ENCODE measurements at places on chromosomes 5 and 9.

DNA sequence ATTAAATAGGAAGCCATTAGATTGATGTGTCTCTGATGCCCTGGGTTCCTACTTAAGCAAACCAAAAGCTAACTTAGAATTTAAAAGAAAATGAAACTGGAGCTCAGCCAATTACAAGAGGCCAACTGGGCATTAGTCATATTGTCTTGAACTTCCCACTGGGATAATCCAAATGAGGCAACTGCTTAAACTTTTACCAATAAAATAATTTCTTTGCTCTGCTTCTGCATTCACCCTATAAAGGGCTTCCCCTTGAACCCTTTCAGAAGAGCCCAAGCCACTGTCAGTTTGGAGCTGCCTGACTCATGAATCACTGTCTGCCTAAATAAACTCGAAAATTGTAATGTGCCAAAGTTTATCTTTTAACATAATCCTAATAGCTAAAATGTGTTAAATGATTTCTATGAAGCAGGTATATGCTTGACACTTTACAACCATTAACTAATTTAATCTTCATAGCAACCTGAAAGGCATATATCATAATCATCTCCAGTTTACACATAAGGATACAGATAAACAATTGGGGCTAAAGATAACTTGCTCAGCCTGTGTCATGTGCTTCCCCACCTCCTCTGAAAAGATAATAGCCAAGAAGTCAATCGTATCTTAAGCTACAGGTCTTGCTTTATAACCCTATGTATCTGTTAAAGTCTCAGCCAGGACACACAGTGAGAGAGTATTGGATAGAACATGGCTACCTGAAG lies 11.5 kb downstream of the GPR150 start:
- DNase-seq, result peak; percentile 74

- peak; percentile 85 for DNase-seq
Measured at GRCh38 chr9:131707733-131708157, 32.1 kb downstream of the RAPGEF1 start.

DNA sequence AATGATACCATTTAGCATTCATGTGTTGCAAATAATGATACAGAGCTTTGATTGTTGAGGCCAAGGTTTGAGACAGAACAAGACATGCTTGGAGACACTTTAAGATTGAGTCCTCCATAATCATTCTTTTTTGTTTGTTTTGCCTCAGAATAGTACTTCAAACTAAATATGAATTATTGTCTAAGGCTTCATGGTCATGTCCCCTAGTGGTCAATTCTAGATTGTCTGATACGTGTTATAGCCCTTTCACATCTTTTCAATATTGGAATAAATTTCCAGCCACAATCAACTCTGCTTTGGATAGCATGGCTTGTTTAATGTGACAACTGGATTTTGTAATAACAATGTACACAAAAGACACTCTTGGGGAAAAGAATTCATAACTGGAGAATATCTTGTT lies 64.2 kb downstream of the PRLR start:
- no peak for DNase-seq

- no peak for DNase-seq
Measured at GRCh38 chr5:56567278-56567677, 248.1 kb upstream of the MAP3K1 start.

- DNase-seq, result no peak
Measured at GRCh38 chr9:118963674-118964073, 405.6 kb downstream of the BRINP1 start.

DNA sequence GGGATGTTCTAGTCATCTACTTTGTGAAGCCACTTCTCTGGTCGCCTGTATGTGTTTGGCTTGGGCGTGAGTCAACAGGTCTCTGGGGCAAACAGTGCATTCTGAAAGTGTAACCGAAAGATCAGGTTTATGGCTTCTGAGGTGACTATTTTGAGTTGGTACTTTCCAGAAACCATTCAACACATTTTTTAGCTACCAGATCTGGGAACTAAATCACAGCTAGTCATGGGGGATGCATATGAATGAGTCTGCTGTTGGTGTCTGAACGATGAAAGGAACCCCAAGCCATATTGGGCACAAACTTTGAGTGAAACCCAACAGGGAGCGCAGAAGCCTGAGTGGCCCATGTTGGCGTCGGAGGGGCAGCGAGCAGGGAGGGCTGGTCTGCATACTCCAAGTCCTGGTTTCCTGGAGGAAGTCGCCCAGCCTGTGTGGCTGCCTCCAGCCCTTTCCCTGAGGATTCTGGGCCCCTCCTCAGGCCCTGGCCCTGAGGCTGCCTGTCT lies 35.3 kb downstream of the UBE2QL1 start:
- no peak for DNase-seq

- DNase-seq, result peak; percentile 8
Measured at GRCh38 chr9:90432951-90433350, 209.7 kb downstream of the DIRAS2 start.

DNA sequence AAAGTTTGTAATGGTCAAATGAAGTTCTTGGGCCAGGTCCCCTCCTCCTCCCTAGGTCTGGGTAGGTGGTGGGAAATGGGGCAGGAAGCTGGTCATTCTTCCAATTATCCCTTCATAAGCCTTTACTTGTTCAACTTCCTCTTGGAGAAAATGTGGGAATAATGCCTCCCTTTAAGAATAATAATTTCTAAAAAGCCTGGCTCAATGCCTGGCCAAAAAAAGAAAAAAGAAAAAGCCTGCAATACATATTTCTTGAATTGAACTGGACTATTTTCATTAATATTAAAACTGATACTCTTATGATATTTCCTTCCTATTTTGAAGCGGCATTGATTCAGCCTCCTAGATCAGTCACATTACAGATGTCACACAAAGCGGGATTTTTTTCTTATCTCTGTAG lies 600.9 kb downstream of the CCDC171 start:
- DNase-seq, result no peak

GRCh38 chr9:5435912-5436311 lies 1.8 kb downstream of the PLGRKT start:
- no peak for DNase-seq

DNA sequence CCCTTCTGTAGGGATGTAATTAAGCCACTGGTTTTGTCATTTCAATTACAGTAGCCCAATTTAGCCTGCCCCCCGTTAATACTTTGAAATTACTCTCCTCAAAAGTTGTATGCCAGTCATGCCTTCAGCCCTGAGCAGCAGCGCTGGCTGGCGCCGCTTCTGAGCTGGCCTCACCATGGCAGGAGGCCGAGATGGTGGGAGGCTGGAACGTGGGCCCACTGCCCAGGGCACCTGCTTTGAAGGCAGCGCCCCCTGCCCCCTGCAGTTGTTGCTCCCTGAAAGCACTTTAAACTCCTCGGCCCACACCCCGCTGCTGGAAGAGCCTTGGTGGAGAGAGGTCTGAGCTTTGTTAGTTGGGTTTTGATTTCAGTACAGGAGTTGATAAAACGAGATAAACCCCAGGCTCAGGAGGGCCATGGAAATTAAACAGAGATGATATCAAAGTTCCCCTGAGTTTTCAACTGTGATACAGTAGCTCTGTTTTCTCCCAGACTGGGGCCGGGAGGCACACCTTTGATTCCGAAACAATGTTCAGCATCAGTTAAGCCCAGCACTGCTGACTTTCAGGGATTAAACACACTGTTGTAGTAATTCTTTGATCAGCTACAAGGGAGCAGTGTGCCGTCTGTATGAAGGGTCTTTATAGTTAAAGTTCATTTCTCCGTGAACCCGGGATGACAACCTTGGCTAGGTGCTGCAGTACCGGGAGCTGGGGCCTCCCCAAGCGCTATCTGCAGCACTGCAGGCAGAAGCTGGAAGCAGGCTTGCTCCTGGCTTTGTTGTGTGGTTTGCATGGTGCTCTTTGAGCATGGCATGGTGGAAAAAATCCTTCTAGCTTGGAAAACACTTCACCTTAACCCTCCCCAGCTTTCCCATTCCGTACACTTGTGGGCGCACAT lies 9.5 kb downstream of the MVB12B start:
- no peak for DNase-seq

DNA sequence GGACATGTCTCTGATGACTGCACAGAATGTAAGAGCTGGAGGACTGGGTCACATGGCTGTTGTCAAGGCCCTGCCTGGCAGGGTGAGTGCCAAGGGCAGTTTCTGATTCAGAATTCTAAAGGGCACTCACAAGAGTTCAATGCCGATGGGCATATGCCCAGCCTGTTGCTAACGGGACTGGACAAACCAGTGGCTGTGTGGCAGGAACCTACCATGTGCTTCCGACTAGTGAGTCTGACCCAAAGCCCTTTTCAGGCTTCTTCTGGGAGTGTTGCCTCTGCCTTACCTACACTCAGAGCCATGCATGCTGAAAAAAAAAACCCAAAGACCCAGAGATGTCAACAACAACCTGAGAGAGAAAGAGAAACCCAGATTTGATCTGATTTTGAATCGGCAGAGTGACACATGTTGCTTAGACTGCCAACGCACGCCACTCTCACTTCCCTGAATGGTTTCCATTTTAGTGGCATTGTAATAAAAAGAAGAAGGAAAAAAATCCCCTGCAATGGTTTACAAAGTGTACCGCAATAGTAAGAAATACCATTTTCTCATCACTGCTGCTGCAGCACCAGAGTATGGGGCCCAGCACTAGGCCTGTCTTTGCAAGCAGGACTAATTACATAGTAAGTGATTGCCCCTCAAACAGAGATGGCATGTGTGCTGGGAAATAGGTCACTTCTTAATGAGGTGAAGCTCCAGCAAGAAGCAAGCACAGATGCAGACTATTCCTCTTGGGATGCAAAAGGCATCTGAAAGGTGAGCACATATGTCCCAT lies 194.3 kb downstream of the PALM2AKAP2 start:
- no peak for DNase-seq

All from fibroblast of skin of right biceps (primary cell).